ENCODE measurements at places on chromosomes 6 and 20. TPM values are rescaled to one million over a fixed set of nuclear protein-coding genes. Genes with fewer than 3 reads are reported as not detected.

Gene CGA
- total RNA-seq, result not detected

Gene CLVS2
- total RNA-seq, result not detected

DNA sequence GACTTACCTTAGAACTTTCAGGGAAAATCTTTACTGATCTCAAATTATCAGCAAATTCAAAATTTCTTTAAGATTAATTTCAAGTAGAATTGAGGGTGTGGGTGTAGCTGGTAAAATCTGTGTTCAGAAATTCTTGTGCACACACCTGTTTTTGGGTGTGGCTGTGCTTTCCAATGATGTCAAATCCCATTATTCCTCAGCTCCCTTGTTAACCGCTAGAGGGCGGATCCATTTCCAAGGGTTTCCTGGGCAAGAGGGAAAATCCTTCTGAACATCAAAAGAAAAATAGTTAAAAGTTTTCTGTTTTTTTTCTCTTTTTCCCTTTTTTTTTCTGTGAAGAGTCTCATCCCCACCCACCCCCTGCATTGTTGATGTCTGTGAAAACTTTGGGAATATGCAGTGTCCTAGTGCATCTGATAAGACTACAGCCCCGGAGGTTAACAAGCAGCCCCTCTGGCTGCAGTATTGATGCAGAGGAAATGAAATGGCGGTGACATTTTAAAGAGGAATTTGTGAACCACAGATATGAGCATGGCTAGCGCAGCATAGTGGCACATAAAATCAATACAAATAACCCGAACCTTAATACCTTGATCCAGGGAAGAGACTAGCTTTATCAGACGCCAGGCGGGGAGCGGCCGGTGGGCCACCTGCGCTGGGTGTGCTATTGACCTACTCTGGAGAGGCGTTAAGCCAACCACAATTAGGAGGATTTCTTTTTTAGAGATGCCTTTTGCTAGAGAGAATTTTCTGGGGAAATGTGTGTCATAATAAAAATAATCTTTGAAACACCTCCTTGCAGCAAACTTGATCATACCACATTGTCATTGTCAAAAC is 130.9 kb downstream of the FOXA2 start:
- H3K27me3 ChIP-seq, result no peaks in the 10 kb centered on the region
- H3K27ac ChIP-seq, result no peak overlapping the region
- DNase-seq, result no peak
- no peaks in the 10 kb centered on the region for H3K4me1 ChIP-seq

DNA sequence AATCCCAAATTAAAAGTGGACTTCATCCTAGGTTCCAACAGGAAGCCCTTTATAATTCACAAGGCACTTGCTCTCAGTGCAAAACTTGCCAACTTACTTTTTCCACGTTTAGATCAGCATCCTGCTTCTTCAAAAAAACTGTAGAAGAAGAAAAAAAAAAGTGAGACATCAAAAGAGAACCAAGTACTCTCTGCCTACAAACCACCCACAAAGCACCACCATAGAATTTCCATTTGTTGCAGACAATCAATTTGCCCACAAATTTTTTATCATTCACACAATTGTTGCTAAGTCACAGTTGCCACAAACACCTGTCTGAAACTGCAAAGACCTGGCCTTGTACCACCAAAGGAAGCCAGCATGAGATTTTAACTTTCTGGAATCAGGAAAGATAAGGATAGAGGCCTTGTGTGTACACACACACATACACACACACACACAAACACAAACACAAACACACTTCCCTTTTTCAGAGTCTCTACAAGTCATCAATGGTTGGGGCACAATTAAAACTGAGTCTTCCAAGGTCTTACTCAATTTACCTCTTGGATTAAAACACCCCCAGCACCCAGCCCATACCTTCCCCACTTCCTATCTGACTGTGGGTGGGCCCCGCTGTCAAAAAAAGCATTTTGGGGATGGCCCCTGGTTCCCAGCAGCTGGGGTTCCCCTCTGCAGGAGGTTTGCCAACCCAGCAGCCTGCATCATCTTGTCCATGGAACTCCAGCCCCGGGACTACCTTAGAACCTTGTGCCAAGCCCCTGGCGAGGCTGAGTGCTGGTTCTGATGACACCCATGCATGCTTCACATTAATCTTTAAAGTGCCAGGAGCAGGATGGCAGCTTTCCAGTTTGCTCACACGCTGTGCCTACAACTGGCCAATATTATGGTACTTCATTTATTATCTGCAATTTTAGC is 26.5 kb downstream of the FYN start:
- H3K36me3 ChIP-seq, result peaks cover 38% of the 10 kb centered on the region
- H3K27ac ChIP-seq, result no peak overlapping the region
- peak; percentile 58 for DNase-seq
- H3K4me3 ChIP-seq, result peak overlapping the region; percentile 47

GRCh38 chr6:46736906-46737305 is 1.7 kb upstream of the PLA2G7 start:
- H3K4me3 ChIP-seq, result no peak overlapping the region
- H3K36me3 ChIP-seq, result no peaks in the 10 kb centered on the region
- no peak overlapping the region for H3K27ac ChIP-seq
- peaks cover 46% of the 10 kb centered on the region for H3K27me3 ChIP-seq
- H3K4me1 ChIP-seq, result no peaks in the 10 kb centered on the region

GRCh38 chr6:109382576-109383437 is 540 bp upstream of the CD164 start:
- peak overlapping the region; percentile 94 for H3K4me3 ChIP-seq
- DNase-seq, result peak; percentile 95
- peaks cover 5% of the 10 kb centered on the region for H3K27me3 ChIP-seq
- H3K4me1 ChIP-seq, result peaks cover 30% of the 10 kb centered on the region
- peak overlapping the region; percentile 100 for H3K27ac ChIP-seq

GRCh38 chr6:132570221-132570777 is at the start of gene TAAR6:
Gene TAAR6 (plus strand): TSS chr6:132570322. CDS start chr6:132570322, 0 bp downstream.
- no peak for DNase-seq
- no peaks in the 10 kb centered on the region for H3K36me3 ChIP-seq
- H3K27ac ChIP-seq, result no peak within 1 kb of the TSS
- no peaks in the 10 kb centered on the region for H3K4me1 ChIP-seq

- no peaks in the 10 kb centered on the region for H3K36me3 ChIP-seq
- H3K27me3 ChIP-seq, result peaks cover 50% of the 10 kb centered on the region
- H3K4me3 ChIP-seq, result peak within 1 kb of the TSS; percentile 48
- DNase-seq, result no peak
- H3K4me1 ChIP-seq, result peaks cover 17% of the 10 kb centered on the region
Observed at GRCh38 chr20:44187054-44187771, at the start of gene JPH2. Gene JPH2 (minus strand): TSS chr20:44187188. CDS start chr20:44186705, 483 bp downstream.

GRCh38 chr20:15241681-15242080 is 904.3 kb upstream of the FLRT3 start:
- no peak overlapping the region for H3K4me3 ChIP-seq
- H3K36me3 ChIP-seq, result no peaks in the 10 kb centered on the region
- no peak overlapping the region for H3K27ac ChIP-seq
- H3K4me1 ChIP-seq, result no peaks in the 10 kb centered on the region

DNA sequence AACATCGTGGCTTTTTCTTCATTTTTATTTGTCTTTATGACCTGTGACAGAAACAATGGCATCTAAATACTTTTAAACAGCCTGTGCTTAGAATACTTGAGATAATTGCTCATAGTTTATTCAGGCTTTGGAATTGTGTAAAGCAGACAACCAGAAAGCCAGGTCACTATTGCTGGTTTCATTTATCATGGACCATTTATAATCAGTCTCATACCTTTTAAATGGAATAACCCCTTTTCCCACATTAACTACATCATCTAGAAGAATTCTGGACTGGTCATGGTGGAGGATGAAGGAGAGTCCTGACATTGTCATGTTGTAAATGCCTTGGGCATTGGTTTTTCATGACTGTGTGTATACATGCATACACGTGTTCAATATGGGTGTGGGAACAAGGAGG is 661.5 kb downstream of the EPM2A start:
- H3K36me3 ChIP-seq, result no peaks in the 10 kb centered on the region
- no peaks in the 10 kb centered on the region for H3K27me3 ChIP-seq
- H3K4me1 ChIP-seq, result no peaks in the 10 kb centered on the region
- no peak for DNase-seq

- no peak for DNase-seq
- no peaks in the 10 kb centered on the region for H3K4me1 ChIP-seq
- H3K27ac ChIP-seq, result no peak overlapping the region
- no peaks in the 10 kb centered on the region for H3K27me3 ChIP-seq
- no peak overlapping the region for H3K4me3 ChIP-seq
Observed at GRCh38 chr6:116287689-116288282, 8.1 kb upstream of the TSPYL1 start.

Data from activated CD8-positive, alpha-beta T cell treated with anti-CD3 and anti-CD28 coated beads, Interleukin-2, amount 10 ng/mL, durations not matched to agents 7 days and 5 days (primary cell).